ENCODE measurements at places on chromosomes 5 and 9. TPM values are rescaled to one million over a fixed set of nuclear protein-coding genes. Genes with fewer than 3 reads are reported as not detected.

Gene GPR151
- not detected for total RNA-seq

Gene DNAJA1
- total RNA-seq: 160 TPM

DNA sequence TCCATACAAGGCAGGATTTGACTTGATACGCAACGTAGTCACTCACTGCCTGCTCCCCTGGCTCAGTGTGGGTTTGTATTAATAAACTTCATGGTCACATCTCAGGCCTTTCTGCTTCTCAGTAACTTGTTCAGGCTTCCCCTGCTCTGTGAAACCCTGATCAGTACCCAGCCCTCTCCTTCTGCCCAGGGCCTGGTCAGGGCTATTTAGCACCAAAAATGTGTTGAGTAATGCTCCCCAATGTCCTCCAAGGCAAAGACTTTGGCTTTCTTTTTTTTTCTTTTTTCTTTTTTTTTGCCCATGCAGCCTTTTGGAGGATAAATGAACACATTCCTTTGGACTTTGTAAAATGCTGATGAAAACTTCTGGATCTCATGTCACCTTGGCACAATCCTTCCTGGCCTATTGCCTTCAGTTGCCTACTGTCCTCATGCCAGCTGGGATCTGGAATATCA lies 399.2 kb upstream of the KLF4 start:
- no peak overlapping the region for H3K27ac ChIP-seq
- no peaks in the 10 kb centered on the region for H3K27me3 ChIP-seq
- no peak overlapping the region for H3K4me3 ChIP-seq

GRCh38 chr9:136485049-136486045 lies 2.5 kb upstream of the SEC16A start:
- no peaks in the 10 kb centered on the region for H3K27me3 ChIP-seq
- peak; percentile 88 for DNase-seq
- peaks cover 8% of the 10 kb centered on the region for H3K36me3 ChIP-seq
- H3K4me1 ChIP-seq: peaks cover 17% of the 10 kb centered on the region

DNA sequence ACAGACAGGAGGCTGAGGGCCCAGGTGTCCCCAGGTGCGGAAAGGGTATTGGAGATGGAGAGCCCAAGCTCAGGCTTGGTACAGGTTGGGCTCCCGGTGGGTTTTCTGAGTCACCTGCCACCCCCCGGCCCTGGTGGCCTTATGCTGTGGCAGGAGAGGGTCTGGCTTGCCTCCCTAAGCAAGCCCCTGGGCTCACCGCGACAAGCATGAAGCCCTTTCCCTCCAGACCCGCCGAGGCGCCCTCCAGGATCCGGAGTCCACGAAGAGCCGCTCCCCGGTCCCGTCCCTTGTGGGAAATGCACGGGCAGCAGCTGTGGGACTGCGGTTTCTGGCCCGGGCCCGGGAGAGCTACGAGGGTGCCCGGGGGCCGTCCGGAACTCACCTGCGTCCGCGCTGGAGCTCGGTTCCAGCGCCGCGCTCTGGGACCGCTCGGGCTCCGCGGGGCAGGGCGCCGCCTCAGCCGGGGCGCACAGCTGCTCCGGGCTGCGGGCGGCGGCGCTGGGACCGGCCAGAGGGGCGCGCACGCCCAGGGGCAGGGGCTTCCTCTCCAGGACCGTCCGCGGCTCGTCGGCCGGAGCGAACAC lies 757 bp downstream of the SAPCD2 start:
- peaks cover 1% of the 10 kb centered on the region for H3K36me3 ChIP-seq
- peak overlapping the region; percentile 61 for H3K4me3 ChIP-seq

All from activated CD8-positive, alpha-beta memory T cell treated with anti-CD3 and anti-CD28 coated beads, Interleukin-2, amount 10 ng/mL, durations not matched to agents 7 days and 5 days (primary cell).